ENCODE measurements at places on chromosomes 11 and 22.
A peak's percentile ranks its signal among the peaks of the same experiment; 100 is the strongest.

DNA sequence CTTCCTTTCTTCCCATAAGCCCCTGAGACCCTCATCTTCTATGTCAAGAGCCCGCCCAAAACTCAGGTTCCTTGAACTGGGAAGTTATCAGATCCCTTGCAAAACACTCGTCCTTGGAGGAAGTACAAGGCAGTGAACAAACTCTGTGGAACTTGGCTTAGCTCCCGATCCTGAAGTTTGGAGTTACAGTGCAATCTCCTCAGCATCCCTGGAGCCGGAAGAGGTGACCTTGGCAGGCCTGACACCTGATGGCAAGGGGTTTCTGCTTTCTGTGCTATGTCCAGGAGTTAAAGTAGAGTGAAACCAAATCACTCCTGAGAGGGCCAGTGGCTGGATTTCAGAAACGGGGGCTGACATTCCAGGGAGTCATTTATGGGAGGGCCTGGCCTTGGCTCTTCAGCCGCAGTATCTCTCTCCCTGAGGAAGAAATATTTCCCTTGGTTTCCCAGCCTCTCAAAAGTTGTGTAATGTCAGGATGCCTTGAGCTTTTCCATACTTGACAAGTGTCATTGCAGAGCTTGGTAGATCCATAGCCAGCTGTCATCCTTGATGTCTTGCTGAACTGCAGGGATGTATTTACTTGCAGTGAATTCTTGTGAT lies 1.9 kb upstream of the GRAMD1B start:
- H3K4me1 ChIP-seq, result peaks cover 51% of the 10 kb centered on the region

GRCh38 chr11:29914203-29914930 lies 102.5 kb downstream of the KCNA4 start:
- H3K27me3 ChIP-seq, result no peaks in the 10 kb centered on the region
- no peak overlapping the region for H3K4me3 ChIP-seq
- no peak overlapping the region for H3K27ac ChIP-seq
- H3K36me3 ChIP-seq, result no peaks in the 10 kb centered on the region

- no peak overlapping the region for H3K4me3 ChIP-seq
- peaks cover under 1% of the 10 kb centered on the region for H3K27me3 ChIP-seq
- H3K4me1 ChIP-seq, result no peaks in the 10 kb centered on the region
- no peak for DNase-seq
Observed at GRCh38 chr22:44473580-44473979, 24.5 kb downstream of the RTL6 start.

DNA sequence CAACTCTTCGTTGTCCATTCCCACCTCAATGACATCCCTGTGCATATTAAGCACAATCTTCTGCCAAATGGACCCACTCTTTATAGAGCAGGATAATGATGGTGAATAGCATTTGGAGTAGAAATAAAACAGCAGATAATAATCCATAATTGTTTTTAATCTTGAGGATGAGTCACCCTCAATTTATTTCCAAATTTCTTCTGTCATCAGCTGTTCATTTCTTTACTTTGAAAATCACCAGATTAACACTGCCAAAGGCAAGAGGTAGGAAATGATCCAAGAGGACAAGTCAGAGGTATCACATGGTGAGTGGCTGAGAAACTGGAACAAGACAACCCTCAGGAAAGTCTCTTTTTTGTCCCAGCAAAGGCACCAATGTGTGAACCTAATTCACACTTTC lies 7.3 kb upstream of the AMBRA1 start:
- H3K27me3 ChIP-seq, result no peaks in the 10 kb centered on the region
- H3K4me3 ChIP-seq, result no peak overlapping the region
- no peak overlapping the region for H3K27ac ChIP-seq

DNA sequence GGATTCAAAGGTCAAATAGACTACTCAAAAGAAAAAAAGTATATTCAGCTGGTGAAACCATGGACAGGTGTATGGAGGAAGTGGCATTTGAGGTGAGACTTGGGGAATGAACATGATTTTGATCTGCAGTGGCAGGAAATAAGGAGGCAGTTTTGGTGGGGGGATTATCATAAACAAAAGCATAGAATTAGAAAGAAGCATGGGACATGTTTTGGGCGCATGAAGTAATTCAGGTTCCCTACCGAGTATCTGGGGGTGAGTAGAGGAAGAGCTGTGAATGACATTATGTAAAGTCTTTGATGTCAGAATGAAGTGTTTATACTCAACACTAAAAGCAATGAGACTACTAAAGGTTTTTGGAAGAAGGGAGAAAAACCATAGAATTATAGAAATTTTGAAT lies 3.1 kb downstream of the CLMP start:
- H3K27ac ChIP-seq, result no peak overlapping the region
- H3K4me3 ChIP-seq, result no peak overlapping the region
- peaks cover 4% of the 10 kb centered on the region for H3K36me3 ChIP-seq

GRCh38 chr11:119778391-119779194 lies 49.6 kb upstream of the NECTIN1 start:
- no peak overlapping the region for H3K27ac ChIP-seq
- DNase-seq, result no peak
- no peaks in the 10 kb centered on the region for H3K36me3 ChIP-seq
- no peak overlapping the region for H3K4me3 ChIP-seq

DNA sequence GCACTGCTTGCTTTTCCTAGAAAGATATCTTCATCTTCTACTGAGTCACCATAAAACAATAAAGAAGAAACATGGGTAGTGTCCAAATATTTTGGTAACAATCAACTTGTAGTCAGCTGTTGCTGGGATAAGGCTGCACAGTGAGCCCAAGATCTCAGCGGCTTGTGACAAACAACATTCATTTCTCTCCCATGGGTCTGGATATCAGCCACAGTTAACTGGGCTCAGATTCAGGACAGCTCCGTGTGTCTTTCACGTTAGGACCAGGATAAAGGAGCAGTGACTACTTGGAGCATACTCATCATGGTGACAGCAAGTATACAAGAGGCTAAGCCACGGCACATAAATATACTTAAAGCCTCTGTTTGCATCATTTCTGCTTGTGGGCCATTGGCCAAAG lies 27.9 kb upstream of the GRK3 start:
- no peak overlapping the region for H3K4me3 ChIP-seq
- no peak for DNase-seq
- no peak overlapping the region for H3K27ac ChIP-seq
- H3K4me1 ChIP-seq, result no peaks in the 10 kb centered on the region
- peaks cover 5% of the 10 kb centered on the region for H3K27me3 ChIP-seq

GRCh38 chr11:88122956-88123355 lies 52.3 kb downstream of the RAB38 start:
- H3K27me3 ChIP-seq, result no peaks in the 10 kb centered on the region
- H3K27ac ChIP-seq, result 0 out of 2 replicates have a peak overlapping the region, but pooled peaks have one; percentile 25
- no peaks in the 10 kb centered on the region for H3K4me1 ChIP-seq
- DNase-seq, result no peak
- H3K36me3 ChIP-seq, result no peaks in the 10 kb centered on the region
- no peak overlapping the region for H3K4me3 ChIP-seq

DNA sequence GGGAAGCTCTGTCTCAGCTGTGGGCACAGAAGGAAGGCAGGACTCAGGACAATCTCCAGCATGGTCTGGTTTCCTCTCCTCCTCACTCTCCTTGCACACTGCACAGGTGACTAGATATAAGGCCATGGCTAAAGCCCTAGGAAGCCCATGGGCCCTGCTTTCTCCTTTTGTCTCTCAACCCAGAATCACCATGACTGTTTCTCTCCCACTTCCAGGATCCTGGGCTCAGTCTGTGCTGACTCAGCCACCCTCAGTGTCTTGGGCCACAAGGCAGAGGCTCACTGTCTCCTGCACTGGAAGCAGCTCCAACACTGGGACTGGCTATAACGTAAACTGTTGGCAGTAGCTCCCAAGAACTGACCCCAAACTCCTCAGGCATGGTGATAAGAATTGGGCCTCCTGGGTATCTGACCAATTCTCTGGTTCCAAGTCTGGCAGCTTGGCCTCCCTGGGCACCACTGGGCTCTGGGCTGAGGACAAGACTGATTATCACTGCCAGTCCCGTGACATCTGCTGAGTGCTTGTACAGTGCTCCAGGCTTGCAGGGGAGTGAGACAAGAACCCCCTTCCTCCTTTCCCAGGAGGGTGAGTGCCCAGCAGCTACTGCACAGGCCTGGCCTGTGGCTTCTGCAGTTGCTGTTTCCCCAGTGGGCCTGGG lies 104.0 kb upstream of the TOP3B start:
- H3K27ac ChIP-seq, result no peak overlapping the region
- H3K36me3 ChIP-seq, result no peaks in the 10 kb centered on the region
- H3K4me3 ChIP-seq, result no peak overlapping the region
- peaks cover 100% of the 10 kb centered on the region for H3K27me3 ChIP-seq
